ENCODE measurements at places on chromosomes 2 and 18.

- no peak for DNase-seq
Measured at GRCh38 chr18:77178559-77178958, 46.0 kb upstream of the MBP start.

GRCh38 chr18:39935598-39935997 is 2019.4 kb upstream of the PIK3C3 start:
- no peak for DNase-seq

- no peak for DNase-seq
Measured at GRCh38 chr2:19355416-19355821, 3.0 kb downstream of the OSR1 start.

DNA sequence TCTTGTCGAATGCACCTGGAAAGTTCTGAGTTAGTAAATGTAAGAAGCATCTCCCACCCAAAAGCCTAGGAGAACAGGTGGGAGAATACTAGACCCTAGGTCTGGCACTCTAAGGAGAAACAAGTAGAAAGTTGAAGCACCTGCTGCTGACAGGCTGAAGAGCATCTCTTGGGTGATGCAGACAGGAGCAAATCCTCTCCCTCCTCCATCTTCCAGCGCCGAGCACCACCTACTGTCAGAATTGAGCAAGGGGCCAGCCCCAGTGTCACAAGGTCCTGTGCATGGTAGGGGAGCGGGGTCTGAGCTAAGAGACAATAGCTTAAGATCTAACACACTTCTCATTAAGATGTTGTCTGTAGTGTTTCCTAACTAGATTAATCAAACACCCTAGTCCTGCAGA is 52.9 kb downstream of the HK2 start:
- DNase-seq, result no peak

DNA sequence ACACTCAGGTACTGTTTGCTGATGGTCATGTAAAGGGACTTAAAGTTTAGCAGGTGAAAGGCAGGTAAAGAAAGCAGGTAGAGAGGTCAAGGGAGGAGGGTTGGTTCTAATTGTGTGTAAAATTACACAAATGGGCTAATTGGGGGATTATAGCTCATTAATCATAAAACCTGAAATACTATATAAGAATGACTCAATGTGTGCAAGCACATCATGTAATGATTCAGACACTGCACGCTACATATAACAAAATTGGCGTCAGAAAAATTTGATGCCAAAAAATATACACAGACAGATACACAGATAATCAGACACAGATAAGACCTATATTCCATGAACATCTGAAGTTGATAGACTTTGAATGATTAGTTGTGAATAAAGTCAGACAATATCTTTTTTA is 120.7 kb upstream of the LMAN1 start:
- no peak for DNase-seq

DNA sequence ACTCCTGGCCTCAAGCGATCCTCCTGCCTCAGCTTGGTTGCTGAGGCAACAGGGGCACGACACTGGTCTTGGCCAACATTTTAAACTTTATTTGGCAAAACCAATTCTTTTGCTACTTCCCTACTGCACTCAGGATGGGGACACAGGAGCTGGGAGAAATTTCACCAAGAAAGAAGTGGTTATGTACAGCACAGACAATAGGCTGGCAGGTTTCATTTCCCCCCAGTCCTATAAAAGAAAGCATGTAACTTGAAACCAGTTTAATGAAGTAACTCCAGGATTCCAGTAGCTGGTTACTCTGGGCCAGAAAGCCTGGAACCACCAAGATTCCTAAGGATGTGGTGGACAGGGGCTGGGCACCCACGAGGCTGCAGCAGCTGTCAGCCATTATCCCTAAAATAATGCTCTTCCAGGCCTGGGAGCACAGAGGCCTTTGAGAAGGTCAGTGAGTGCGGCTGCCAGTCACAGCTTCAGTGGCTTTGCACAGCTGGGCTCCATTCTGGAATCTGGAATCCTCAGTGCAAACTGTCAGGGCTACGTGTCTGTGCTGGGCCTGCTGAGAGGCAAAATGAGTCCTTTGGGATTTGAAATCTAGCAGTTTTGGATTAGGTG is 142.3 kb upstream of the ITGA6 start:
- no peak for DNase-seq

DNA sequence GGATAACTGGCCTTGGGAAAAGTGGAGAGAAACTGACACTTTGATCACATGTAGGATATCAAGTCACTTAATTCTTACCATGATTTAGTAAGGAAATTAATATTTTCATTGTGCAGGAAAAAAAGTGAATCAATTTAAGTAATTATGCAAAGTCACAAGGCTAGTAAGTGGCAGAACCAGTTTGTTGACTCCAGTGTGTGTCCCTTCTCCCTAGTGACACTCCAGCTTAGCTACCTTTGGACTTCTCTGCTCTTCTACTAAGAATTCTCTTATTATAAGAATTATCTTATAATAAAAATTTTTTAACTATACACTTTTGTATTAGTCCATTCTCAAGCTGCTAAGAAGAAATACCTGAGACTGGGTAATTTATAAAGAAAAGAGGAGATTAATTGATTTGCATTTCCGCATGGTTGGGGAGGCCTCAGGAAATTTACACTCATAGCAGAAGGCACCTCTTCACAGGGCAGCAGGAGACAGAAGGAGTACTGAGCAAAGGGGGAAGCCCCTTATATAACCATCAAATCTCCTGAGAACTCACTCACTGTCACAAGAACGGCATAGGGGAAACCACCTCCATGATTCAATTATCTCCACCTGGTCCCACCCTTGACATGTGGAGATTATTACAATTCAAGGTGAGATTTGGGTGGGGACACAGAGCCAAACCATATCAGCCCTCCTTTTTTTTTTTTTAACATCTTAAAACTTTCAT is 13.6 kb downstream of the COL4A4 start:
- no peak for DNase-seq

DNA sequence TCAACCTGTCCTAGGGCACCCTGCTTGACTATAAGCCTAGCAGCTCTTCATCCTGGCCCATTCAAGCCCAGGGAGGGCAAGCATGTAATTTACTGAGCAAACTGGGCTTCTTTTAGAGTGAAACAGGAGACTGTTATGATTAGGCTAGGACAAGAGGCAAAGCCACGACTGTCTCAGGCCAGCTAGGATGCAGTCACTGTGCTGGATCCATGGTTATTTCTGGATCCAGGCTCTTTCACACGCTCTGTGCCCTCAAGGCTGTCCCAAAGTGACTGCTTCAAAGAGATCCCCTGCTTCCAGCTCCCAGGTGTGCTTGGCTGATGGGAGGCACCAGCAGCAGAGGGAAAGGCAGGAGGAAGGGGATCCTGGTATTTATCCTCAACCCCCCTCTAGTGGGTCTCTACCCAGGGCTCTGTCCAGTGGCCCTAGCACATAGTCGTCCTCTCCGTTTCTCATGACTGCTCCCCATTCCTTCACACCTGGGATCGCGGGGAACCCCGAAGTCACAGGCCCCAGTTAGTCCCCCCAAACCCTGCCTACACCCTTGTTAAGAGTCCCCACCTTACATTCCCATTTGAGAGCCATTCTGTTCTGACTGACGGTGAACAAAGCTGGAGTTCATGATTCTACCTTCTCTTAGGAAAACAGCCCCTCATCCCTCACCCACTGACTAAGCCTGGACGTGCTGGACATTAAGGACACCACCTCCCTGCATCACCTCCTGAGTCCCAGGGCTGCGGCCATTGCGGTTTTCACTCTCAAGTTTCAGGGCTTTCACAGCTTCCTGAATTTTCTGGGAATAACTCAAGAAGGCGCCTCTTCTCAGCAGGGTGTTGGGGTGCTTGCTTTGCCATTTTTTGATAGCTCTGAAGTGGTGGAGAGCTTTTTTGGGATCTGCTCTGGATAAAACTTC is 63.2 kb downstream of the POLR1A start:
- DNase-seq, result peak; percentile 22

GRCh38 chr2:214542866-214543265 is 132.0 kb downstream of the VWC2L start:
- no peak for DNase-seq

DNA sequence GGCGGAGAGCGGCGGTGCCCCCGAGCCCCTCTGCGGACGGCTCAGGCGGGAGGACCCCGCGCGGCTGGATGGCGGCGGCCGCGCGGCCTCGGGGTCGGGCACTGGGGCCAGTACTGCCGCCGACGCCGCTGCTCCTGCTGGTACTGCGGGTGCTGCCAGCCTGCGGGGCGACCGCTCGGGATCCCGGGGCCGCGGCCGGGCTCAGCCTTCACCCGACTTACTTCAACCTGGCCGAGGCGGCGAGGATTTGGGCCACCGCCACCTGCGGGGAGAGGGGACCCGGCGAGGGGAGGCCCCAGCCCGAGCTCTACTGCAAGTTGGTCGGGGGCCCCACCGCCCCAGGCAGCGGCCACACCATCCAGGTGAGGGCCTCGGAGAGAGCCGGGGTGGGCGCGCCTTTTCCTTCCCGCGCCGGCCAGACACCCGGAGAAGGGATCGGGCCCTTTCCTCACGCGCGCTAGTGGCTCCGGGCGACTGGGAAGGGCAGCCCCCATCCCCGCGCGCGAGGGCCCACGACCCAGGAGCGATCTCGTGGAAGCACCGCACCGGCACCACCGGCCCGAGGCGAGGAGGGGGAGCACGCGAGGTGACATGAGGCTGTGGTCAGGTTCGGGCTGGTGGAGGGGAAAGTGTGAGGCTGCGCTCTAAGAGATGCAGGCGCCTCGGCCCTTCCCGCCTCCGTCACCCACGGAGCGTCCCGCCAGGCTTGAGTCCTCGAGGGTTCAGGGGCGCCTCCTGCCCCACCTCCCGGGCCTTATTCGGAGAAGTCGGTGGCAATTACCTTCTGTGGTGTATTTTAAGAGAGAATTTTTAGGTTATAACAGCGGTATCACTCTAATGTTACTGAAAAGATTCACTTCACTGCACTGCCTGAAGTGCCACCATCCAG is 607 bp downstream of the LAMA3 start:
- peak; percentile 45 for DNase-seq

DNA sequence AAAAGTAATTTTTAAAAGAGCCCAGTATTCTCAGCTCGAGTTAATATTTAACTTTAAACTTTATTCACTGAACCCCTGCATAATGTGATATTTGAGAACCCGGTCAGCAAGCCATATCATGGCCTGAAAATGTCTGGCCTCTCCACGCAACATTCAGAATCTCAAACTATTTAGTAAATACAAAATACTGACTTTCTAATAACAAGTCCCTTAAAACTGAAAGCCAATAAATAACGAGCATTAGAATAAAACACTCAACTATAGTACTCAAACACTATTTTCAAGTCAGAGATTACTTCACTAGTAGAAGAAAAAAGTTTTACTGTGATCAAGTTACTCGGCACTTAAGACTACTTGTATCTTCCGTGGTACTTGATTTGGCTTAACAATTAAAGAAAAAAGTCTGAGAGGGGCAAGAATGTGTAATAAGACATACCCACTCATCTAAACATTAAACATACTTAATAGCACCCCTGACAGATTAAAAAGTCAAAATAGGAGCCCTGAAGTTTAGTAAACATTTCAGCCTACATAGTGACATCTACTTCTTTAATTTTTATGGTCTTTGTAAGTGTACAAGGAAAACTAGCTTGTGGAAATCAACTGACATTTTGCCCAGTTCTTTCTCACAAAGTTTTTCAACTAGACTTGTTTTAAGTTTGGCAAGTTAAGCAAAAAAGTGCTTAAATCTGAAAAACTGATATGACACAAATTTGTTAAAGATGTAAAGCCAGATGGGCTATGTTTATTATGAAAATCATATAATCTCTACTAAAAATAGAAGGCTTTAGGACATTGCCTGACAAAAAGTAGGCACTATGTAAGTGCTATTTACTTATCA is 38.2 kb downstream of the RTN4 start:
- DNase-seq, result no peak

GRCh38 chr2:208579678-208580077 is 173.1 kb downstream of the PTH2R start:
- DNase-seq, result no peak

DNA sequence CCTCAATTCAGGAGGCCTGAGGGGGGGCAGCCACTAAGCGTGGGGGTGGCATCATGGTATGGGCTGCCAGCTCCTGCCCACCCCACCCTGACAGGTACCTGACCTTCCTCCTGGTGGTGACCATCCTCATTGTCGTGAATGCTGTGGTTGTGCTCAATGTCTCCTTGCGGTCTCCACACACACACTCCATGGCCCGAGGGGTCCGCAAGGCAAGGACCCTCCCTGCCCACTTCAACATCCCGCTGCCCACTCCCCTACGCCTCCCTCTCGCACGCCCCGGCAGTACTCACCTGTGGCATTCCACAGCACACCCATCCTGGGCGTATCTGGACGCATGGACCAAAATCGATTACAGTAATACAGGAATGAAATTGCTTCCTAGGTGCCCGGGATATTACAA is 4.0 kb downstream of the CHRNG start:
- DNase-seq, result no peak

GRCh38 chr2:119029297-119029696 is 87.3 kb downstream of the MARCO start:
- DNase-seq, result no peak
